HFF-Myc (cell line): ENCODE measurements at places on chromosomes 12 and 14.
A peak's percentile ranks its signal among the peaks of the same experiment; 100 is the strongest.

DNA sequence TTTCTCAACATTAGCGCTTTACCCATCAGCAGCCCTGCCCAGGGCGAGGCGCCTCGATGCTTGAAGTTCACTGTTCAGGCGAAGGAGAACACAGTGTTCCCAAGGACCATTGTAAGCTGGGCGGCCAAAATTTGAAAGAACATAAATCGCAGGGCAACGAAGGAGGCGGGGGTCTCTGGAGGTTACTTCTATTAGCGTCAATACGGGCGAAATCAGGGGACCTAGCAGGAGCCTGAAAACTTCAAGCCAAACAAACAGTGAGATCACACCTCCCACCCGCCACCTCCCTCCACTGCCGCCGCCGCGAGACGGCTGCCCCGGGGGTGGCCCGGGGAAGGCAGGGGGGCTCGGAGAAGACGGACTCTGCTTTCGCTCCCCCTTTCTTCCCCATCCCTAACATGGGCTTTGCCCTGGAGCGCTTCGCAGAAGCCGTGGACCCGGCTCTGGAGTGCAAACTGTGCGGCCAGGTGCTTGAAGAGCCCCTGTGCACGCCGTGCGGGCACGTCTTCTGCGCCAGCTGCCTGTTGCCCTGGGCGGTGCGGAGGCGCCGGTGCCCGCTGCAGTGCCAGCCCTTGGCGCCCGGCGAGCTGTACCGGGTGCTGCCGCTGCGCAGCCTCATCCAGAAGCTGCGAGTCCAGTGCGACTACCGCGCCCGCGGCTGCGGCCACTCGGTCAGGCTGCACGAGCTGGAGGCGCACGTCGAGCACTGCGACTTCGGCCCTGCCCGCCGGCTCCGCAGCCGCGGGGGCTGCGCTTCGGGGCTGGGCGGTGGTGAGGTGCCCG is at the start of gene PDZRN4:
Gene PDZRN4 (plus strand): TSS at position 263 of the 783 bp plus-strand sequence.
- no peak for DNase-seq

GRCh38 chr12:95637471-95638155 is 86.3 kb upstream of the USP44 start:
- no peak for DNase-seq

GRCh38 chr12:27790179-27790578 is 10.1 kb upstream of the MANSC4 start:
- DNase-seq = no peak

GRCh38 chr12:15733136-15733535 is 56.1 kb downstream of the EPS8 start:
- no peak for DNase-seq

- DNase-seq = no peak
These were observed 115.7 kb upstream of the IGF1 start for GRCh38 chr12:102596031-102596430.

DNA sequence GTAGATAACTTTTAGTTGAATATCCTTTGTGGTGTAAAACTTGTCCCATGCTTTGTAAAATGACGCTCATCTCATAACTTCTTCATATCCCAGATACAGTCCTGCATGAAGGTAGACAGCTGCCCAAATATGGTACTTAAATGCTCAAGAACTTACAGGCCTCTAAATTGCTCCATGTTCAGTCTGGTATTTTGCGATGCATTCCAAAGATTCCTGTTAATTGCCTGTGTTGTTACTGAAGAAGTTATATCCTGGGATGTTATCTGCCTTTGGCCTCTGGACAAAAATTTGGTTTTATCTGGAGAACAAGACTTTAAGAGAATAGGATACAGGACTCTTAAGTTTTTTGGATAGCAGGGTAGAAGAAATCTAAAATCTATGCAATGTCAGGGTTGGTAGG is 473.0 kb downstream of the PCNX1 start:
- no peak for DNase-seq

DNA sequence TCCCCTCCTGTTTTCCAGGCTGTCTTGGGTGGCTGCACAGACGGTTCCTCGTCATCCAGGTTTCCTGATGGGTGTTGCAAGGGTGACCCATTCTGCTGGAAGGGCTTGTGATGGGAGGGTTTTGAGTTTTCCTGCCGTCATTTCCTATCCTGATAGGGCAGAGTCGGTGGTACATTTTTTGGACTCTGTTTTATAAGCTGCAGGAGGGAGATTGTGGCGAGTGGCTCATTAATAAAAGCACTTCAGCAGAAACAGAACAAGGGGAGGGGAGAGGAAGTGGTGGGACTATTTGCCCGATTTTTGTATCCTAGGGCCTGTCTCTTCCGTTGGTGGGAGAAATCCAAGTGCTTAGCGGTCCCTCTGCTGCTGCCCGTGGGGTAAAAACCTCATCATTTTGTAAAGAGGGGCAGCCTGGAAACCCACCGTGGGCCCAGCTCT is 40.0 kb downstream of the TSPAN9 start:
- DNase-seq = no peak

DNA sequence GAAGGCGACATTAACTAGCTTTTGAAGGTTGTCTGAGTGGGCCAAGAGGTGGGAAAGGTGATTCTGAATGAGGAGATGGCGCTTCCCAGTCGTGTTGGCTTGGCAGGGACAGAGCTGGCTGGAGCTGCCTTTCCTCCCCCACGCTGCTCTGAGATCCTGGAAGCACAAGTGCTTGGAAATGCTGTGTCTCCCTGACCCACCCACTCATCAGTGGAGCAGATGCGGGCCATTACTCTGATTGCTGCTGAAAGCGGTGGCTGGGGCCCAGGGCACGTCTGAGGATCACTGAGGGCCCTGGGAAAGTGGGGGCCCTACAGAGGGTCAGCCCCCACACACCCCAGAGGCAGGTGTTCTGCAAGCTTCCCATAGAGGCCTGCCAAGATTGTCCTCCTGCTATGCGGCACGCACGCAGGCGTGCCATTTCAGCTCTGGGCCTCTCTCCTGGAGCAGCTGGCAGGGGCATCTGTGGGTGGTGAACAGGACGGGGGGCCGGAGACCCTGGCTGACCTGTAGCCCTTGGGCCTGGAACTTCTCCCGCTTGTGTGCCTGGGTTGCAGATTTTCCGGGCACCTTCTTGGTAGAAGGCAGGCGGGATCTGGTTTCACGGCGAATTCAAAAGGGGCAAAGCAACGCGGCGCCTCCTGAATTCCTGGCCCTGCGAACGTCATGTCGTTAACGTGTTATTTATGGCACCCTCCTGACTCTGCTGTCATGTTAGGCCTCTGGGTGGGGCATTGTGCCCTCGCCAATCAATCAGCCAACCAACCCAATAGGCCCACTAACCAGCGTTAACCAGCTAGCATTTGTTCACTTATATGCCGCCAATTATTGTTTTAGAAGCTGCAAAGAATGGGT is 133.8 kb upstream of the TBX3 start:
- DNase-seq = no peak

GRCh38 chr14:29262979-29263378 is 496.4 kb downstream of the FOXG1 start:
- DNase-seq = no peak

- peak; percentile 22 for DNase-seq
These were observed 234.0 kb downstream of the SYT1 start for GRCh38 chr12:79098530-79098929.

- no peak for DNase-seq
These were observed 13.6 kb downstream of the MDM2 start for GRCh38 chr12:68821357-68822188.

GRCh38 chr14:103296007-103296406 is 38.0 kb upstream of the EIF5 start:
- peak; percentile 4 for DNase-seq

DNA sequence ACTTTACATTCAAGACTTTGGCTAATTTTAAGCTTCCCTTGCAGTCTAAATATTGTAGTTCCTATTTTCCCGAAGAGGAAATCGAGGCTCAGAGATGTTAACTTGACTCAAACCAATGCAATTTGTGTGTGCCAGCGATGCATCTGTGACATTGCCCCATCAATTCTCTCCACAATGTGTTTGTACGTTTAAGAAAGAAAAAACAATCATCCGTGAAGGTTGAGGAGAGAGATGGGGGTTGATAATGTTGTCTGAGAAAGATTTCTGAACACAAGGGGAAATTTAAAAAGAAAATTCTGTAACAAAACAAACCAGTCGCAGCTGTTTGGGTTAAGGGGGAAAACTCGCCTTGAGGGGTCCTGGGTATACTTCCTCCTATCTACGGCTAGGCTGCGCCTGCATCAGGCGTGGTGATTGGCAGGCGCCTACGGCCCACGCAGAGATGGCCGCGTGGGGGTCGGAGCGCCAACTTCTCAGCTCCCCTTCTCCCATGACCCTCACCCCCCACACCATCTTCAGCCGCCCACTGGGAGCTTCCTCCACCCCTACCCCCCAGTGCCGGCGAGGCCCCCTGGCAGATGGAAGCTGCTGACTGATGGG is 12.3 kb downstream of the SIX1 start:
- no peak for DNase-seq
